ENCODE measurements at places on chromosomes 5 and 9.

DNA sequence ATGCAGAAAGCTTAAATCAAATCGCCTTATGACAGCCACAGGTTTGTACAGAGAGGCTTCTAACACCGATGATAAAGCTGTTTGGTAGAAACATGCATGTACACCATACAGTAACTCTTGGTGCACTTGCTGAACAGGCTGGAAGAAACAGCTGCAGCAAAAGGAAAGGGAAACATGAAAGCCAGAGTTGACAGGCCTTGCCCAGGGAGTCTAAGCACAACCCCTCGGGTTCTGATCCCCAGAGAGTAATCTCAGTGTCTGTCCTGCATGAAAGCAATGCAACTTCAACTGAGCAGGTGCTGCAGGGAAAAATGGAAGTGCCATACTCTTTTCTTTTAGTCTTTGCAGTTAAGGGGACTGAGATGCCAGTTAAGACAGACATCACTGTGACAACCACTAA, 419.9 kb downstream of the BNC2 start:
- no peak for DNase-seq

DNA sequence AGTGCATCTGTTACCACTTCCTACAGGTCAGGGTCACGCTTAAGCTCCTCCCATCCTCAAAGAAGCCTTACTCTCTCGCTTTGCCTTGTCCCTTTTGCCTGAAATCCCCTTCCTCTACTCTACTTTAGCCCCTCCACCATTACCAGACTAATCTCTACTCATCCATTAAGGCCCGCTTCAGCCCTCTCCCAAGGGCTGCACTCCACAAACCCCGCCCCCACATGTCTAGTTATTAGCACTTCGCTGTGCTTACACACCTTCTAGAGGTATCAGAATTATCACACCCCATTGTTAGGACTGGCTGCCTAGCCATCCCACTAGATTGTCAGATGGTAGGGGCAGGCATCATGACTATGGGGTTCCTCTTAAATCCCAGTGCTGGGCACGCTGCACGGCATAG, 565.7 kb upstream of the WWC1 start:
- DNase-seq: no peak

GRCh38 chr9:74577956-74578355, 80.8 kb downstream of the RORB start:
- DNase-seq: no peak

DNA sequence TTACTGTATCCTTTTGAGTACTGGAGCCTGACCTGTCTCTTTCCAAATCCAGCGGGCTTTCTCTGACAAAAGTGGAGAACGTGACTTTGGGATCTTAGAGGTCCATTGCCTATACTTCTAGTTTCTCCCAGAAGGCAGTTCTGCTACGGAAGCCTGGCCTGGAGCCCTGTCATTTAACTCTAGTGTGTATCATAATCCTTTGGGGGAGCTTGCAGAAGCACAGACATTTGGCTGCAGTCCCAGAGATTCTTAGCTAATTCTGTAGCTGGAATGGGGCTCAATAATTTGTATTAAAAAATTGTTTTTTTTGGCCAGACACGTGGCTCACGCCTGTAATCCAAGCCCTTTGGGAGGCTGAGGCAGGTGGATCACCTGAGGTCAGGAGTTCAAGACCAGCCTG, 3.0 kb downstream of the HARS2 start:
- no peak for DNase-seq

DNA sequence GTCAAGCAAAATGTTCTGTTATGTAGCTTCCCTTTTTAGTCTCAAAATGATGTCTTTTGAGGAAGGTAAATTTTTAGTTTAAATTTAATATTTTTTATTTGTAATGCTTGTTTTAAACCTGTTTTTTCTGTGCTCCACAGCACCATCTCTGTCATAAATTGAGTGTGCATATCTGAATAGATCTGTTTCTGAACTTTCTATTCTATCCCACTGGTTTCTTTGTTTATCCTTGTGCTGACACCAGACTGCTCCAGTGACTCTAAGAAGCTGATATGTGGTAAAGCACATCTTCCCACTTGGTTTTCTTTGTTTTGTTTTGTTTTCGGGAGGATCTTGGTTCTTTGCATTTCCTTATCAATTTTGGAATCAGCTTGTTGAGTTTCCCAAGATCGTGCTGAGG, 7.1 kb upstream of the RNF145 start:
- no peak for DNase-seq

DNA sequence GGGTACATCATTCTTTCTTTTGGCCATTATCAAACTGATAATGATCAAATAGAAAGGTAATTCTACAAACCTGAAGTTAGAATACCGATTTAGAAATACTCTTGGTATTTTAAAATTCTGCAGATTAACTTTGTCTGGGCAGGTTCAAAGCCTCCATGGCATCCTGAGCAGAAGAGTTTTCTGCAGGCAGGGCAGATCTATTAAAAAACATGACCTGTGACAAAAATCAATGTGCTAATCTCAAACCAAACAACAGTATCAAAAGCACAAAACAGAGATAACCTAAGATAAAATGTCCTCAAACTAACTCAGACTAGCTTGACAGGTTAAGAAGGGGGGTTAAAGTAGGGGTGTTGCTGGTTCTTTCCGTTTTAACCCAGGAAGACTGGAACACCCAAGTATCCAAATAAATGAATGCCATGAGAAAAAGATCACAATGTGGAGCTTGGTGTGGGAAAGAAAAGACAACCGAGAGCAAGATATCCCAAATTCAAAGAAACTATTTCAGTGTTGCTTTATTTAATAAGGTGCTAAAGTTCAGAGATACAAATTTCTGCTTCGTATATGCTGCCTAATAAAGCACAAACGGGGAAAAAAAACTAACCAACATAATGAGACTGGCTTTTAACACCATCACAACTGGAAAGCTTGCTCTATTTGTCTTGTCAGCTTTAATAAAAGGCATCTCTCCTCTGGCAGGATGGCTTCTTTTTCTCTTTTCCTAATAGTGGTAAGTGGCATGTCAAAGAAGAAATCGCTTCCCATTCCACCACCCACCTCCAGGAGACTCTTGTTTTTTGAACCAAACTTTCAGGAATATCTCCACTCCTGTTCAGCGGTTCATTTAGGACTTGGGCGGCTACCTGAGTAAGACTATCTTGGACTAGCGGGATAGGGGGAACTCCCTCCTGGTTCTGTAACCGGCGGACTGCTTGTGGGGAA, 2.3 kb downstream of the EFNA5 start:
- peak; percentile 37 for DNase-seq

- no peak for DNase-seq
Measured at GRCh38 chr5:113984928-113985327, 376.9 kb upstream of the KCNN2 start.

GRCh38 chr9:12640016-12640587, 53.1 kb upstream of the TYRP1 start:
- peak; percentile 50 for DNase-seq

DNA sequence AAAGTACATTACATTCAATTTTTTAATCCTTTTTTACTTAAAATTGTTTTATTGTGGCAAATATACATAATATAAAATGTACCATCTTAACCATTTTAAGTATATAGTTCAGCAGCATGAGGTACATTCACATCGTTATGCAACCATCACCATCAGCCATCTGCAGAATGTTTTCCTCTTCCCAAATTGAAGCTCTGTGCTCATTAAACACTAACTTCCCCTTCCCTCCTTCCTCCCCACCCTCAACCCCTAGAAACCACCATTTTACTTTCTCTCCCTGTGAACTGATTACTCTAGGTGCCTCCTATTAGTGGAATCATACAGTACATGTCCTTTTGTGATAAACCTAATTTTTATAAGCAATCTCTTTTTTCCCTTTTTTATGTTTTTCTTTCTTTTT, 15.6 kb downstream of the TEX53 start:
- no peak for DNase-seq

DNA sequence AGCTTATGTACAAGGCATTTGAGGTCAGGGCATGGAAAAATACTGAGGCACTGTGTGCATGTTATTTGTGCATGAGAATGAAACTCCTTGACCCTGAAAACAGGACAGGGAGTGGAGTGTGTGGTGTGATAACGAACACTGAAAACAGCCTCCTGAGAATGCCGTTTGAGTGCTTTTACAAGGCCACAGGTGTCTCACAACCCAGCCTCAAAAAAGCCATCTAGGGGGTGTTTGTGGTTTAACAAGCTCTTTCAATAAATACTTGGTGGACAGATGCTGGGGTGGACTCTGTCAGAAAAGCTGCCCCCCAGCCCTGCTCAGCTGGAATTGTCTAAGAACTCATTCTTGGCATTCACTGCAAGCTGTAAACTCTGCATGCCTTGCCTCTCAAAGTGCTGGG, 94.0 kb upstream of the SLC25A48 start:
- DNase-seq: no peak

- no peak for DNase-seq
Measured at GRCh38 chr9:89532478-89532877, 34.6 kb upstream of the SEMA4D start.

DNA sequence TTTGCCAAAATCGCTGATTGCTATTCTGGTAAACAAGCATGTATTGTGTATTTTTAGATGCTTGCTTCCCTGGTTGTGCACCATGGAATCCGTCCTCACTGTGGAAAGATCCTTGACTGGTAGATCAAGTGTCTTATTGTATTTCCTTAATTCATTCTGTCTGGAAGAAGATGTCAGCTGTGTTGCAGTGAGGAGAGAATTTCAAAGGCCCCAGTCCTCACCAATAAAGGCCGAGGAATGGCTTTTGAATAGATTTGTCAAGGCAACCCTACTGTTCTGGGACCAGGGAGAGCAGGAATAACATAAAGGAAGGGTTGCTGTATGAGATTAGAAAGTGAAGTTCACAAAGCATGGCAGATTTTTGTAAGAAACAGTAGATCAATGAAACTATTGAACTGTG, 36.2 kb upstream of the POU5F2 start:
- DNase-seq: no peak

DNA sequence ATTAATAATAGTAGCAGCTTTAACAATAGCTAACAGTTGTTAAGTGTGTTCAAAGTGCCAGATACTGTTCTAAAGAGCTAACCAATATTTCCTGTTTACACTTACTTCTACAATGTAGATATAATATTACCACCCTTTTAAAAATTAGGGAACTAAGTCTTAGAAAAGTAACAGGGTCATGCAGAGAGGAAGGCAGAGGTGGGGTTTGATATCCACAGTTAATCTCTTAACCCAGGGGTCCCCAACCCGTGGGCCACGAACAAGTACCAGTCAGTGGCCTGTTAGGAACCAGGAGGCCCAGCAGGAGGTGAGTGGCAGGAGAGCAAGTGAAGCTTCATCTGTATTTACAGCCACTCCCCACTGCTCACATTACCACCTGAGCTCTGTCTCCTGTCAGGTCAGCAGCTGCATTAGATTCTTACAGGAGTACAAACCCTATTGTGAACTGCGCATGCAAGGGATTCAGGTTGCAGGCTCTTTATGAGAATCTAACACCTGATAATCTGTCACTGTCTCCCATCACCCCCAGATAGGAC, 89.1 kb downstream of the ACTL7B start:
- DNase-seq: peak; percentile 79

GRCh38 chr9:91567642-91568274, 144.1 kb upstream of the NFIL3 start:
- DNase-seq: no peak

GRCh38 chr5:149605998-149606724, 24.9 kb downstream of the ARHGEF37 start:
- DNase-seq: no peak

DNA sequence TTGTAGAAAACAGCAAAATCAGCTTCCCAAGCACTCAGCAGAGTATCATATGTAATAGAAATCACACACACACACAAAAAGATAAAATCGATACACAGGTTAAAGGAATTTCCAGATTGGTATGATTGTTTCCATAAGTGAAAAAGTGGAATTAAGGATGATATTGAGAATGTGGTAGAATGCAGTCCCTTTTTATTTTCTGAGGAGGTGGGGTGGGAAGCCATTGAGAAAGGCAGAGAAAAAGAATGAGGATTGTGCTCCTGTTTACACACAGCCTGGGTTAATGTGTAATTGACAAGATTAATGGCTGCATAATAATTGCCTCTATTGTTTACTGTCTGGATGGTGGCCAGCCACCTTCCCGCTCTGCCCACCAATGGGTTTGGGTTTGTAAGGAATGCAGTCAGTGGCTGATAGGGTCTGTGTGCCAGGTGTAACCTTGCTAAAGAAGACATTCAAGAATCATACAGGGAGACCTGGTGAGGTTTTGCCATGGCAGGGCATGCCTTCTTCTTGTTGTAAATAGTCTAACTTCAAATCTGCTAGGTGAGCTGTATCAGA, 177.2 kb upstream of the MAP3K1 start:
- peak; percentile 96 for DNase-seq

DNA sequence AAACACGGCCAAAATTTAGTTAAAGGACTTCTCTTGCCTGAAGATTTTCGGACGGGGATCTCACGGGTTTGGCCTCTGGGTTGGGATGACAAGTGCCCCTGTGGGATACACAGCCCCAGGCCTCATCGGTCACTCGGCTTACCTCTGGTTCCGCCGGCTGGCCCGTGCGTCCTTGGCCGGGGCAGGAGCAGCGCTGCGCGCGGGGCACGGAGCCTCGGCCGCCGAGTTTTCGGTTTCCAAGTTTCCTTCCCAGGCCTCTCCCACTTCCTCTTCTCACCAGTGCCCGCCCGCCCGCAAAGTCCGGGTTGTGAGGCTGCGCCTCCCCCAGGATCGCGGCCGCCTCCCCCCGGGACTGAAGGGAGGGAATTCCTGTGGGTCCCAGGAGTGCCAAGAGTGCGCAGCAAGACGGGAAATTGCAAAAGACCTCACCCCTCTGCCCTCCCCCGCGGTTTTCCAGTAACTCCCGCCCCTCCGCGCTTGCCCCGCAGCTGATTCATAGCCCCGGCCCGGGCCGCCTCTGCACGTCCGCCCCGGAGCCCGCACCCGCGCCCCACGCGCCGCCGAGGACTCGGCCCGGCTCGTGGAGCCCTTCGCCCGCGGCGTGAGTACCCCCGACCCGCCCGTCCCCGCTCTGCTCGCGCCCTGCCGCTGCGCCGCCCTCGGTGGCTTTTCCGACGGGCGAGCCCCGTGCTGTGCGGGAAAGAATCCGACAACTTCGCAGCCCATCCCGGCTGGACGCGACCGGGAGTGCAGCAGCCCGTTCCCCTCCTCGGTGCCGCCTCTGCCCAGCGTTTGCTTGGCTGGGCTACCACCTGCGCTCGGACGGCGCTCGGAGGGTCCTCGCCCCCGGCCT, at the start of gene OSMR:
TSS of gene OSMR (plus strand) at position 487 of the 853 bp plus-strand sequence. CDS start 23,033 bp downstream, outside the sequence.
- DNase-seq: no peak

- DNase-seq: no peak
Measured at GRCh38 chr5:92886751-92887150, 694.3 kb downstream of the NR2F1-AS1 start.

- DNase-seq: no peak
Measured at GRCh38 chr5:36897616-36898015, 21.0 kb downstream of the NIPBL start.

DNA sequence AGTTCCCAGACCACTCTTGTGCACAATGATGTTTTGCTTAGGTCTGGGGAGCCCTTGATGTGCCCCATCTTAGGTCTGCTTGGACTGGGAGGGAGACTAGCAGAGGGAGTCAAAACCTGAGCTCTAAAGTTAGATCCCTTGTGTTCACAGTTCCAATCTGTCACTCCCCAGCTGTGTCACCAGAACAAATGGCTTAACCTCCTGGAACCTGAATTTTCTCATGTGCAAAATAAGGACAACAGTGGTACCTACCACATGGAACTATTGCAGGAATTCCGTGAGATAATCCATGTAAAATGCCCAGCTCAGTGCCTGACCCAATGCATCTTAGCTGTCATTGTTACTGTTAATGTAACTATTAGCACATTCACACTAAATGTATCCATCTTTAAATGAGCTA, 45.5 kb downstream of the GALNT10 start:
- DNase-seq: no peak

All from NCI-H748 treated with DMSO at 0.1 percent for 48 hours (cell line).